ENCODE measurements at places on chromosomes 6 and 20.

GRCh38 chr20:45036044-45036755 lies 64.7 kb downstream of the KCNS1 start:
- DNase-seq: no peak

DNA sequence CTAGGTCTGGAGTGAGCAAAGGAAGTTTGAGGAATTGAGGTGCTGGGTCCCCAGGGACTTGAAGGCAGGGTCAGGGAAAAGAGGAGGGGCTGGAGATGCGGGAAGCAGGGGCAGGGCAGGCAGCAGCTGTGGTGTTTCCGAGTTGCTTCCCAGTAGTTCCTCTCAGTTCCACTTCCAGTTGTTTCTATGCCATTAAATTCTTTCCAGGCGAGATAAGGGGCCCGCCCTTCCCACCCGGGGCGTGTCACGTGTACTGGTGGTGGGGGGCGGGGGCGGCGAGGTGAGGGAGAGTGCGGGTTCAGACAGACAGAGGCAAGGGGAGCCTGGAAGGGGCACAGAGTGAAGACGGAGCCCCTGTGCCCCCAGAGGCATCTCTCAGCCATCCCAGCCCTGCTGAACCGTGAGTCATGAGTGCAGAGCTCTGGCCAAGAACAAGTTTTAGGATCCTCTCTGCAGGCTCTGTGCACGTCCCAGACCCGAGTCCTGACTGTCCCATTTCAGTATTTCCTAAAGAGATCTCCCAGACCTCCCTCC lies 977 bp downstream of the TNXB start:
- no peak for DNase-seq

DNA sequence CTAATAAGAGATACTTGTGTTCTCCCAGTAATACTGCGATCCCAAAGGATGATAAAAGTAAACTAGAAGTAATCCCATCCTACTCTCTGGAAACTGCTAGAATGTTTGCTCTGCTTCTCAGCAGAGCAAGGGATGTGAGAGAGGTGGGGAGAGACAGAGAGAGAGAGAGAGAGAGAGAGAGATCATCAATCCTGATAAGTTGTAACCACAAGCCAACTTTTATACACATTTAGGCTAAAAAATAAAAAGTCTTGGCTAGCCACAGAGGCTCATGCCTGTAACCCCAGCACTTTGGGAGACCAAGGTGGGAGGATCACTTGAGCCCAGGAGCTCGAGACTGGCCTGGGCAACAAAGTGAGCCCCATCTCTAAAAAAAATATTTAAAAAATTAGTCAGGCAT lies 16.0 kb upstream of the TRIM38 start:
- no peak for DNase-seq

DNA sequence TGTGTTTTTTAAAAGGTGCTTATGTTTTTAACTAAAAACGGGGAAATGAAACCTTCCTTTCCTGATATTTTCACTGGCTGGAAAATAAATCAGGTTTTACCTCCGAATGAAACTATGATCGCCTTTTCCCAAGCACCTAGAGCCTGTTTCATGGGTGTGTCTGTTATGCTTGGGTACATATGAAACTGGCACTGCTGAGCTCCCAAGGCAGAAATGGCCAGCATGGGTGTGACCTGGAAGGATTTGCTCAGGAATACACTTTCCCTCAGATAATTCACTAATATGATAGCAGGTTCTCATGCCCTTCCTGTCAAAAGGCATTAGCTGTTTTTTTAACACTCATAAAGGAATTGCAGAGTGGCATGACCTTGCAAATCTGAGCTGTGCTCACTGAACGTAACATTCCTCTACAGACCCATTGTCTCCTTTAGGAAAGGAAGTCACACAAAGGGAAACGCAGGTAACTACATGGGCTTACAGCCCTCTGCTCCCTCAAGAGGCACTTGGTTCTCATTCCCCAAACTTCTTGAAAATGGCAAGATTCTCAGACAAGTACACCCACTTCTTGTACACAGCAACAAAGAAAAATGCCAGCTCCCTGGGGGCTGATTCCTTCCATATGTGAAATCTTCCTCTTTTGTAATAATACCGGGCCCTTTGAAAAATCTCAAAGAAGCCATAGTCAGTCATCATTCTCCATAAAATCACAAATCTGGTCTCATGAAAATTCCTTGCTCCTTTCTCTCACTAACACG lies 72.7 kb downstream of the METTL24 start:
- no peak for DNase-seq

DNA sequence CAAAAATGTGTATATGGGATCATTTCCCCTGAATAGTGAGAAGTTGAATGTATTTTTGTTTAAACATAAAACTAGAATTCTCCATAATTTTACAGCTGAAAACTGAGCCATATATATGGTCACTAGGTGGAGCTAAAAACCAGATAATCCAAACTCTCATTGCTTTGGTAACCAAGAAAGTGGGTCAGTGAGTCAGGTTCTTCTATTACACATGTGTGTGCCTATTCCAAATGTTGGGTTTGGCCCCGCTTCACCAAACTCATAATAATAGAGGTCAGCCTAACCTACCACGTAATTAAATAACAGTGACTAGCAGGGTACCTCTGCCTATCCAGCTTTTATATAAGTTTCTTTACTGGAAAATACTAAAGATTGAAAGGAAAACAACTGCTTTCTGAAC lies 19.3 kb upstream of the RNGTT start:
- no peak for DNase-seq

DNA sequence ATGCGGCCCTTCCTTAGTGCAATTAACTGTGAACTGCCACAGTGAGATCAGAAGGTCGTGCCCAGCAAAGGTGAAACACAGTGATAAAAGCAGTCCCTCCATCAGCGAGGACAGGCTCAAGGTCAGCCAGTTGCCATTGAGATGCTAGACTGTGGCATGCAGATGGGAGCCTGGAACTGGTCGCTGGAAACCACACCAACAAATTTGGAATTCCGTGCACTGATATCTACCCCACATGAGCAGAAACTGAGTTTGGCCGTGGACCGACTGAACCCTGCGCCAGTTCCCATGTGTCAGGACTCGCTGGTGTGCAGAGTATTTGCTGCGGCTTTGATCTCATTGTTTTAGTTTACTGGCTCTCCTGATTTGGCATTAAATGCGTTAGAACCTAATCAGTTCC lies 125.6 kb upstream of the QKI start:
- DNase-seq: no peak

DNA sequence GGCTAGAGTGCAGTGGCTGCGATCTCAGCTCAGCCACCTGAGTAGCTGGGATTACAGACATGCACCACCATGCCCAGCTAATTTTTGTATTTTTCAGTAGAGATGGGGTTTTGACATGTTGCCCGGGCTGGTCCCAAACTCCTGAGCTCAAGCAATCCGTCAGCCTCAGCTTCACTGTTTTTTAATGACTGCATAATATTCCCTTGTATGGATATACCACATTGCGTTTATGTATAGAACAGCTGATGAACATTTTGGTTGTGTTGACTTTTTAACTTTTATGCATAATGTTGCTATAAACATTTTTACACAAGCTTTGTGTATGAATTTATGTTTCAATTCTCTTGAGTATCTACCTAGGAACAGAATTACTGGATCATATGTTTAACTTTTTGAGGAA lies 4.3 kb upstream of the RFX6 start:
- no peak for DNase-seq

DNA sequence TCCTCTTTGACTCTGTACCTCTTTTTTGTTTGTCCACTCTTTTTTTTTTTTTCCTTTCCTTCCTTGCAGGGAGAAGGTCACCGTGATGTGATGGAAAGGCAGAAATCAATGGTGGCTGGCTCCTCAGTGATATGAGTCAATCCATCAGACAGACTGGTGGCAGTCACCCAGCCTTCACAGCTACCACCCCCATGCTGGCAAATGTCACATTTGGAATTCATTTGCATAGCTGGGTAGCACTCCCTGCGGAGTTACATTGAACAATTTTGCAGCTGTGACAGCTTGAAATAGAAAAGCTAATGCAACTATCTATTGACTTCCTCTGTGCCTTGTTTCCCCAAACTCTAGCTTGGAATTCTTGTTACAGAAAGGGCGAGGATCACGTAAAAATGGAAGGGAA lies 668.4 kb downstream of the C6orf118 start:
- DNase-seq: no peak

DNA sequence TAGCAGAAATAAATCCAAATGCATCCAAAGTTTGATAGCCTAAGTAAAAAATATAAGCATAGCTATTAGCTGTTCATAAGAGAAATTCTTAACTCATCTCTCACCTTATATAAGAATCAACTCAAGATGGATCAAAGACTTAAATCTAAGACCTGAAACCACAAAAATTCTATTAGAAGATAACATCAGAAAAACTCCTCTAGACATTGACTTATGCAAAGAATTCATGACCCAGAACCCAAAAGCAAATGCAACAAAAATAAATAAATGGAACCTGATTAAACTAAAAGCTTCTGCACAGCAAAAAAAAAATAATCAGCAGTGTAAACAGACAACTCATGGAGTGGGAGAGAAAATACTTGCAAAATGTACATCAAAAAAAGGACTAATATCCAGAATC lies 184.3 kb downstream of the TFAP2A start:
- no peak for DNase-seq

DNA sequence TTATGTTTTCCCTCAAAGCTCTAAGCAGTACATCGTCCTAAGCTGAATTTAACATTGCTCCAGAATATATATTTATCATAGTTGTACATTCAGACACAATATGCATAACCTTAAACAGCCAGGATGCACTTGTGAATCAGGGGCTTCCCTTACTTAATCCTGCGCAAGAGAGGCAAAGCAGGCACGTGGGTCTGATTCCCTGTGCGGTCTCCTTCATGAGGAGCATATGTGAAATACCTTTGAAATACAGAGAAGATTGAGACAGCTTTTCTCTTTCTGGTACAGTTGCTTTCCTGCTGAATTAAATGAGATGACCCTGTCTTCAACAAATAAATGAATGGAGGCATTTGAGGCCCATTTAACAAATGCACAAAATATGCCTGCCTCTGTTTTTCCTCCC lies 1.5 kb downstream of the HTR1E start:
- no peak for DNase-seq

DNA sequence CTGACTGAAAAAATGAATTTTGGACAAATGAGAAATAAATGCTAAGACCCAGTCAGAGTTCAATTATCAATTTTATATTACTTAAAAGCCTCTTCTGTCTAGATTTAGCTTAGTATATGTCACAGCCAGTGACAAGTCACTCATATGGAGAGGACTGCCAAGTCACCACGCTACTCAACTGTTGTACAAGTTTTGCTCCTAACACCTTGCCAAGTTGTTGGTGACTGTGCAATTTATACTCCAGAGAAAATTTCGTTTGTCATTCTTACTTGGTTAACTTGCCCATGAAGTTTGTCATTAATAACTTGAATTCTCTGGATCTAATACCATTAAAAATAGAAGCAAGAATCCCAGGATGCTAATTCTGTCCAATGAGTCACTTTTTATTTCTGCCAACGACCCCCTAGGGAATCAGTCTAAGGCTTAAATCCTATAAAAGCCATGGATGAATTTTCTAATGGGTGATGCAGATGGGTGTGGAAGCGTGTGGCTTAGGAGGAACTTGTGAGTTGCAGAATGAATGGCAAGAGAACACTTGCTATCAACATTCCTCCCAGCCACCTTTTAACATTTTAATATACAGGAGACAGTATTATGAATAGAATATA lies 30.4 kb upstream of the FBXO30 start:
- no peak for DNase-seq

DNA sequence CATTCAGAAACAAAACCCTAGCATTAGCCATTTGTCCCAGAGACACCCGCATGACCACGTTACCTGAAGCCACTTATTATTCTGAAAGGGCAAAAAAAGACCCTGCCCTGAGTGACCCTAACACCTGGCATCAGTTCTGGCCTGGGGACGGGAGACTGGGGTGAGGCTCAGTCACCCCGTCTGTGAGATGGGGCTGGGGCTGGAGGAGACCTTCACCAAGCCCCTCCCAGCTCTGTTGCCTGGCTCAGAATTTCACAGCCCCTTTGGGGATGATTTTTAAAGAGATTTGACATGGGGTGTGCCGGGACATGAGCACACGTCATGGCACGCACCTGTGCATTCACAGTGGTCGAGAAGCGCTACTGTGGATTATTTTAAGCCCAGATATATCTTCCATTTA lies 1.4 kb upstream of the BPIFB6 start:
- no peak for DNase-seq

DNA sequence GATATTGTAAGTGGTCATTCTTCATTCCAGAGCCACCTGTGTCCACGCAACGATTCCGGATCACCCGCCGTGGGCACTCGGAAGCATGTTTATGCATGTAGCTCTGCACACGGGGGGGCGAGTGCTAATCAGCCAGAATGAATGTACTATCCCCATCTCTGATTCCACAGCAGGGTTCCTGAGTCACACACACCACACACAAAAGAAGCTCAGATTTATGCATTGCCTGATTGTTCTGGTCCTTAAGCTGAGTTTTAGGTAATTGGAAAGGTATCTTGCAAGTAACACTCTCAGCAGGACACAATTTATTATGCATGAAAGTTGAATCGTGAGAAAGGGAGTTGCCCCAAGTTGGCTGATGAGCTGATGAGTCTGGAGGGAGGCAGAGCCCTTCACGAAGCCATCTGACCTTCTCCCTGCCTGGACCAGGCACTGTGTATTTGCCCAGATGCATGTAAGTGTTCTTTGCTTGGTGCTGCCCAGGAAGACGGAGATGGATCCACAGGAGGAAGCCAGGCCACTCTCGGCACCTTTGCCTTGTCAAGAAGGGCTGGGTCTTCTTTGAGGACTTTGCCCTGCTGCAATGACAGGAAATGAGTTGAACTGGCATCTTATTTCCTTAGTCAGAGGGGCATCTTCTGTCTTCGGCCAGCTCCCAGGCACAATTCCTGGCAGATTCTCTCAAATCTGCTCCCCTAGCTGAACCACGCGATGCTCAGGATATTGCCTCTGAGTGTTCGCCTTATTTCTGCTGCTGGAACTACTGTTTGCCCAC lies 141.1 kb downstream of the SYNDIG1 start:
- no peak for DNase-seq

GRCh38 chr6:43951063-43951755 lies 176.0 kb downstream of the MRPL14 start:
- no peak for DNase-seq

GRCh38 chr6:153801917-153802316 lies 237.1 kb upstream of the OPRM1 start:
- no peak for DNase-seq

DNA sequence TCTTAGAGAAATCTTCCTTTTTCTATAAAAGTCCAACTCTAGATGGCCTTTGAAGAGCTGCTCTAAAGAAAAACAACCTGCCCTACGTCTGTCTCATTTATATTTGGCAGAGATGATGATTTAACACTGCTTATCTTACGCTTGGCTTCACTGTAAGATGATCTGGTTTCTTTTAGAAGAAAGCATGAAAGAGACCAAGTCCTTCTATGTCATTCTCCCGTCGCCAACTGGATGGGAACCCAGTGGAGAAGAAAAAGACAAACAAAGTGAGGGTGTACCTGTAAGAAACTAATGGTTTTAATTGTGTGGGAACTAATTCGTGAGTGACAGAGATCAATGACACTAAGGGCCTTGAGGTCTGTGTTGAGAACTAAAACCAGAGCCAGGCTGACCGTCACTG lies 92.8 kb downstream of the MBOAT1 start:
- no peak for DNase-seq
